ENCODE measurements at places on chromosomes 11 and 22.

- no peak for DNase-seq
Observed at GRCh38 chr22:44279069-44279360, 33.7 kb downstream of the SHISAL1 start.

- peak; percentile 41 for DNase-seq
Observed at GRCh38 chr11:132999516-132999915, 532.8 kb downstream of the OPCML start.

- peak; percentile 60 for DNase-seq
Observed at GRCh38 chr22:38504731-38505540, 1.2 kb downstream of the DDX17 start.

DNA sequence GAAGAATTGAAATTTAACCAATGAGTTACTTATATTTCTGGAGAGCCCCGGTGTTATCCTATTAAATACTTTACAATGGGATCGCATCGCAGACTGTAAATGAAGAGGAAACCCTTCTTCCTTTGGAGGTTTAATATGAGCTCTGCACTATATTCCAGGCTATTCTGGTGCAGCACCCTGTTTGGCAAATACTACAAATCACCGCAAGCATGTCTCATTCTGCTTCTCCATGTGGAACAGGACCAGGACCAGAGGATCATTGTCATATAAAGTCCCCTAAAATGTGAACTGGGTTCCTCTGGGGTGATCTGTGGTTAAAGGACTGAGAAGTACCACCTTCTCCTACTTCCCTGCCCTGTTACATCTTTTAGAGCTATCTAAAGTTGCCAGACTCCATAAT, 703.7 kb downstream of the DLG2 start:
- DNase-seq = no peak

GRCh38 chr11:59551659-59552521, 40.6 kb downstream of the OR4D9 start:
- peak; percentile 57 for DNase-seq

DNA sequence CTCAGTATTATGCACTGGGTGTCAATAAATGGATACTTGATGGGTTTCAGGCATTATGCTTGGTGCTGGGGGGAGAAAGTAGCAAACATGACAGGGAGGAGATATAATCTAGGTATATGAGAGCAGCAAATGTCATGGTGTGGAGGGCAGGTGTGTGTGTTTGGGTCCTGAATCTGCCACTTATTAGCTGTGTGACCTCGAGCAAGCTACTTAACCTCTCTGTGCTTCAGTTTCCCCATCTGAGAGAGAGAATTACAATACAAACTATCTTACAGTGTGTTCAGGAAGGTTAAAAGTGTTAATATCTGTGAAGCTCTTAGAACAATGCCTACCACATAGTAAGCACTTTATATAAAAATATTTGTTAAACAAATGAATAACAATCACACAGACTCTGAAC, 2.8 kb downstream of the SLC22A8 start:
- no peak for DNase-seq

DNA sequence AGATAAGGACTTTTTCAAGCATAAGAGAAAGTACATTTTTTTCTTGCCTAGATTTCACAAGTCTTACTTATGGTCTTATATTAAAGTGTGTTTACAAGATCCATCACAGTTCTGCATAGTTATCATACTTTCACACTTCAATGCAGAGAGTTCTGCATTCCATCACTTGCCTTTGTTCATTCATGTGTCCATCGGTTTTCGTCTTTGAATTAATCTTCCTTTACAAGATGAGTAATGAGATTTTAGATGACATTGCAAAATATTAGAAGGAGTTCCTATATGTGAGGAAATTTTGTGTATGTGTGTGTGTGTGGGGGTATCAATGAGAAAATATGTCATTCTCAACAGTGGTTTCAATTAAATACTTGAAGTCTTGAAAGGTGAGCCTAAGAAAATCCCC, 98.1 kb upstream of the GUCY1A2 start:
- DNase-seq = no peak

- no peak for DNase-seq
Observed at GRCh38 chr11:11374358-11375148, 21.5 kb upstream of the CSNK2A3 start.

- no peak for DNase-seq
Observed at GRCh38 chr11:77252555-77253270, 48.8 kb downstream of the GDPD4 start.

DNA sequence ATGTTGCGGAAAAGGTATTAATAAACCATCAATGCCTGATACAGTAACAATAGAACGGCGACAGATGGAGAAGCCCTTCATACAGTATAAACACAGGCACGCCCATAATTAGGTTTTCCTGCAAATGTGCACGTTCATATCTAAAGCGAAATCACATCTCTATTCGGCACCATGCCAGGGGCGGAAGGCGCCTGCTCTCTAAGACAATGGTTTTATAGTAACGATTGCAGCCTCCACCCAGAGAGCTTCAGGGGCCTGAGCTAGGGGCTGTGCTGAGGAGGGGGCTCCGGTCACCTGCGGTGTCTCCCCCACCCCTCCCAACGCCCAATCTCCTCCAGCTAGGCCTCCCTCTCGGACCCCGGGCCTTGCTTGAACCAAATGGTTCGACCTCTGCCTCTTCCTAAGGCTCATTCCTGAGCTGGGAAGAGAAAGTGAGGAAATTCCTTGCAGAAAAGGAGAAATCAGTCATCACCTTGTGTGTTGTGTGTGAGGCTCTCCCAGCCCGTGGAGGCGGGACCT, 9.6 kb downstream of the KRTAP5-5 start:
- peak; percentile 58 for DNase-seq

GRCh38 chr11:45021692-45022141, 71.0 kb upstream of the TP53I11 start:
- peak; percentile 86 for DNase-seq

DNA sequence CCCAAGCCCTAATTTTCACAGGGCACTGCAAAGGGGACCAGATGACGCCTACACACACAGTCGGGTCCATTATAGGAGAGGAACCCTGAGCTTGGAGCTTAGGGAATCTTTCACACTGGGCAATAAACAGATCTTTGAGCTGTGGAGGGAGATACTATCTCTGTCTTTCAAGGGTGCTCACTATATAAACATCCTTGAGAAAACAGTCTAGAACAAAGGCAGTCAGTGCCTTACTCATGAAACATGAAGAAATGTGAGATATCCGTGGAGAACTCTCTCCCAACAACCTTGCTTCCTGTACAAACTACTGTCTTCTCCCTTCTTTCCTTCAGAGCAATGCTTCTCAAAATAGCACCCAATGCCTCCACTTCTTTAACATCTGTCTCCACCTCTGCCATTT, 109.0 kb upstream of the APOA1 start:
- DNase-seq = no peak

- no peak for DNase-seq
Observed at GRCh38 chr11:12285811-12286222, 91.6 kb upstream of the PARVA start.

DNA sequence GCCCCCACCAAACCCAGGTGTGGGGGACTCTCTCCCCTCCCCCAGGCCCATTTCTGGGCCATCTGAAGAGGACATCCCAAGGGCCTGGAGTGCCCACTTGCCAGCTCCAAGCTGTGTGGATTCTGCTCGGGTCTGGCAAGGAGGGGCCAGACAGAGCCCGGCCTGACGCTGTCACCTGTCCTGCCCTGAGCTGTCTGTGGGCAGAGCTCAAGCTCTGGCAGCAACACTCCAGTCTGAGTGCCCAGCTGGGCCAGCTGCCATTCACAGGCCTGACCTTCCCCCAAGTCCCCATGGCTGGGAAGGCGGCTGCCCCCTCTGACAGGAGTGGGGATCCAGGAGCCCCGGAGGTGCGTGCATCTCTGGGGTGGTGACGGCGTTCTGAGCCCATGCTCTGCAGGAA, 6.2 kb upstream of the PIM3 start:
- DNase-seq = peak; percentile 85

DNA sequence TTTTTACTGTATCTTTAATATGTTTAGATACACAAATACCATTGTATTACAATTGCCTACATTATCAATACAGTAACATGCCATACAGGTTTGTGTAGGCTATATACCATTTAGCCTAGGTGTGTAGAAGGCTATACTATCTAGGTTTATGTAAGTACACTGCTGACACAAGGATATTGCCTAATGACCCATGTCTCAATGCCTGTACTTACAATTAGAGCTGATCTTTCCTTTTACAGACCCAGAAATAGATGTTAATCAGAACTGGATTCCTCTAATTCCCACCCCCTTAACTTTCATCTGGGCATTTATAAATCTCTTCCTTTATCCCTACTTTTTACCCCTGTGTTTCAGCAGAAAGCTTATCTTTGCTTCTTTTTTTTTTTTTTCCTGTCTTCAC, 229.5 kb downstream of the METTL15 start:
- no peak for DNase-seq

GRCh38 chr11:87097582-87097981, 59.8 kb downstream of the TMEM135 start:
- DNase-seq = no peak

DNA sequence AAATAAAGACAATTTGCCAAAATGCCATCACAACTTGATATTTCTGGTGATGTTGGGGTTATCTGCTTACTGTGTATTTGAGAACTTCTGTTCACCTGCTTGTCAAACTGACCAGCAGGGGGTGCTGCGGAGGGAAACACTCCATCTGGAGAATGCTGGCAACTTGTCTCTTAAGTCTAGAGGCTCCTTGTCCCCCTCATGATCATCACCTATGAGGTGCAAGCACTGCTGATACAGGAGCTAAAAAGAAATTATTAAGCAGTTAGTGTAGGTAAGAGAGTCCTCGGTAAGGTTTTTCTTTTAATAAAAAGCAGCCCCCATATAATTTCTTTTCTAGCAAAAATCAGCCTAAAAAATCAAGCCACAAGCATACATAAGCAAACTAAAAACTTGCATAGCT, 32.7 kb upstream of the GLYATL1B start:
- DNase-seq = peak; percentile 85

DNA sequence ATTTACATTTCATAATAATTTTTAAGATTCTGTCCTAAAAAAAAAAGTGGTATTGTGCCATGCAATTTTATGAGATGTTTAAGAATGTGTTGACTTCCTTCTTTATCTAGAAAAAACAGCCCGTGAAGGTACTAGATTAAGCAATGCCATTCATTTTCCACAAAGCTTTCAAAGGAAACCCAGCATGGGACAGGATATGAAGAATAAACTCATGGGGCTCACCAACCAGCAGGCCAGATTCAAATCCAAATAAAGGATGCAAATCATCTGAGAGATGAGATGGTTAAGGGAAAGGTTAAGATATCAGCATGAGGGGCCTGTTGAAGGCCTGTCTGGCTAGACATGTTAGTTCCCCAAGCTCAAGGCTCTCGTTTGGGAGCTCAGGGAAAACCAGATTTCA, 199.1 kb downstream of the SWAP70 start:
- DNase-seq = no peak

DNA sequence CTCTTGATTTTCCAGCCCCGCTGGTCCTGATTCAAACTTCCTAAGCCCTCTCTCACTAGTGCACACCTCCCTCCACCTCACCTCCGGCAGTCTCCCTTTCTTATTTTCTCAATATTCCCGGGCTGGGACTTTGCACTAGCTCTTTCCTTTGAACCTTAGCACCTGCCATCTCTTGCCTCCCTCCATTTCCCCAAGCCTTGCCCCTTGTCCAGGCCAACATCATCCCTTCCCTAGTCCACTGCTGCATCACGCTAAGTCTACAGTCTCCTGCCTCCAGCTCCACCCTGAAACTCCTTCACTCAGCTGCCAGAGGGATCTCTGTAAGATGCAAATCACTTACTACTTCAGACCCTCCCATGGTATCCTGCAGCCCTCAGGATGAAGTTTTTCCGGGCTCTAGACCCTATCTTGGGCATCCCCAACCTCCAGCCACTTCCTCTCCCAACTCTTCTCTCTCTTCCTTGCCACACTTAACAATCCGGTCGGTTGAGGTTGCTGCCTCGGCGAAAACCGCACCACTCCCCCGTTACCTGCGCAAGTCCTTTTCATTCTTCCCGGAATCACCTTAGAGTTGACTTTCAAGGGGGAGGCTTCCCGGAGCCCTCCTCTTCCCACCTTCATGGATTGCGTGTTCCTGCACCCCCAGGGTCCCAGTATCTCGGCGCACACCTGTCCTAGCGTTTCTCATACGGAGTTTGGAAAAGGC, 42.7 kb downstream of the NECTIN1 start:
- DNase-seq = no peak

DNA sequence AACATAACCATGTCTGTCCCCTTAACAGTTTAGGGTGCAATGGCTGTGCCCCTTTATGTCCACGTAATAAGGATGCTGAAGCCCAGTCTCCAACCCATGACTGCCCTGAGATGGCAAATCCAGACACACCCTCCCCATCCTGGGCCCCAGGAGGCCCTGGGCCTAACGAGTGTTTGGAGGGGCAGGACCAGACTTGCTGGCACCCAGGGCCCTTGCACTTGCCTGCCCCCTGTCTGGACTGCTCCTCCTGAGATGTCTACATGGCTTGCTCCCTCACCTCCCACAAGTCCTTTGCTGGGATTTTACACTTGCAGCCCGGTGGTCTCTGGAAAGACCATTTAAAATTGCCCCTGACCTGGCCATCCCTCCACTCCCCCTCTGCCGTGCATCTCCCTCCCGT, 132.2 kb upstream of the NECTIN1 start:
- DNase-seq = no peak

- no peak for DNase-seq
Observed at GRCh38 chr11:102577182-102577581, 46.6 kb upstream of the MMP7 start.

DNA sequence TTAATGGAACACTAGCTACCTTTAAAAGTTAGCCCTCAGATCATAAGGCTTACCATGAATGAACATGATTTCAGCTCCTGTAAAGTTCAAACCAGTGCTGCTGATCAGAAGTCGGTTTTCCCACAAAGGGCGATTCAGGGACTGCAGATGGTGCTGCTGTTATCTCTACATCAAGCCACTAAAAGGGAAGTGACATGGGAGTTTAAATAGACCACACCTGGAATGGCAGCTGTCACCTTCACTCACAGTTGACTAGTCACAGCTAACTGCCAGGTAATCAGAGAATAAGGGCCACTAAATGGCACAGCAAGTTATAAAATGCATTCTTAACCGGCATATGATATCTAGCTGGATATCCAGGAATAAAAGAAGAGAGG, 581.1 kb upstream of the ARHGAP42 start:
- no peak for DNase-seq

DNA sequence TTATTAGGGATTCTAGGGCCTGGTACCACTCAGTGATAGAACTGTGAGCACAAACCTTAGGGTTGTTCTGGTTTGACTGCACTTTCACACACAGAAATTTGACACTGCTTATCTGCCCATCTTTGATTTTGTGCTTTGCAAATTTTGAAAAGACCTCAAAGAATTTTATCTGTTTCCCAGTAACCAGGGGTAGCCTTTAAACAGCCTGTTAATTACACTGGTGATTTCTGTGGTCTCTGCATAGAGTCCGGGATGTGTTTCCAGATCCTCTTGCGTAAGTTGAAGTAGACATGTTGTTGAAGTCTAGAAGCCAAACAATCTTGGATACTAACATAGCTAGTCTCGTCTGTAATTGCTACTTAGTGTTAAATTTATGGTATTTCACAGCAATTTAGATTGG, 75.3 kb downstream of the C22orf31 start:
- no peak for DNase-seq

All from right cardiac atrium (tissue), 5 donors.